ENCODE measurements at places on chromosomes 13 and 19.

DNA sequence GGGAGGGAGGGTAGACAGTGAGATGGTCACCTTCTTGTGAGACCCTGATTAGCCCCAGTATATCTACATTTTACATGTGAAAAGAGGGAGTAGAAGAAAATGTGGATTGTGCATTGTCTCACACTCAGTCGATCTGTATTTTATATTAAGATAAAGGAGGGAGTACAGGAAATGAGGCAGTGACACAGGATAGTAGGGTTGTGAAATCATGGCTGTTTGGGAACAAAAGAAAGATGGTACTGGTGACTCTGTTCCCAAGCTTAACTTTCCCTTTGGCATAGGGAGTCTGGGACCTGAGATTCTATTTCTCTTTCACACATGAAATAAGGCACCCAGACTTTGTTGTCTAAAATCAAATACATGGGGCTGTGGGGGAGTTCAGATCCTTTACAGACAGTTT lies 194.7 kb downstream of the ABCC4 start:
- peak; percentile 22 for DNase-seq

GRCh38 chr19:28905996-28906395 lies 307.0 kb downstream of the UQCRFS1 start:
- DNase-seq = peak; percentile 81

DNA sequence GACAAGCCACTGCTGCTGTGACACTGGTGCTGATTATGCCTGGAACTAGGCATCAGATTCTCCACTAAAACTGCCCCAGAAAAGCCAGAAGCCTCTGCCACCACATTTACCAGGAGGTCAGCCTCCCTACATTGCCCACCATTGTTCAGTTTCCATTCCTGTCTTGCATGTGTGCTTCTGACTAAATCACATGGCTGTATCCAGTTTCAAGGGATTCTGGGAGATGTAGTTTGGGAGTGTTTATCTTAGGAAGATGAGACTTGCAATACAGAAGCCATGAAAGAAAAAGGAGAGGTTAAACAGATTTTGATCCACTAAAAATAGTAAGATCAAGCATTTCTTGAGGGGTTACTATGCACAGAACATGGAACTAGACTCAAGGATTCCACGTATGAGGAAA lies 40.7 kb upstream of the SERPINE3 start:
- peak; percentile 19 for DNase-seq

- DNase-seq = no peak
Observed at GRCh38 chr19:2083174-2083854, 12.8 kb downstream of the MOB3A start.

DNA sequence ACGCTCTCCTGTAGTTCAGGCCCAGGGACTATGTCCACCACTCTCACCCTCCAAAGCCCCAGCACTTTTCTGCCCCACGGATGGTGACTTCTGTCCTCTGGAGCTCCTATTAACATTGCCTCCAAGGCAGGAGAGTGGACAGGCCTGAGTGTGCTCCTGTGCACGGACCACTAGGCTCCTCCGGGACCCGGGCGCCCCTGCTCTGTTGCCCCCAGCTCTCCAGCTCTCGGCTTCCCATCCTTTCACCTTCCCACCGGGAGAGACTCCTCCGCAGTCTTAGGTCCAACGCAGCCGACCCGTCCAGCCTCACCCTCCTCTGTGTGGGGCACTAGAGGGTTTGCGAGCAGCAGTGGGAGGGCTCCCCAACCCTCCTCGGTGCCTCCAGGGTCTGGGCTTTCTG lies 30.4 kb downstream of the CAPN12 start:
- no peak for DNase-seq

DNA sequence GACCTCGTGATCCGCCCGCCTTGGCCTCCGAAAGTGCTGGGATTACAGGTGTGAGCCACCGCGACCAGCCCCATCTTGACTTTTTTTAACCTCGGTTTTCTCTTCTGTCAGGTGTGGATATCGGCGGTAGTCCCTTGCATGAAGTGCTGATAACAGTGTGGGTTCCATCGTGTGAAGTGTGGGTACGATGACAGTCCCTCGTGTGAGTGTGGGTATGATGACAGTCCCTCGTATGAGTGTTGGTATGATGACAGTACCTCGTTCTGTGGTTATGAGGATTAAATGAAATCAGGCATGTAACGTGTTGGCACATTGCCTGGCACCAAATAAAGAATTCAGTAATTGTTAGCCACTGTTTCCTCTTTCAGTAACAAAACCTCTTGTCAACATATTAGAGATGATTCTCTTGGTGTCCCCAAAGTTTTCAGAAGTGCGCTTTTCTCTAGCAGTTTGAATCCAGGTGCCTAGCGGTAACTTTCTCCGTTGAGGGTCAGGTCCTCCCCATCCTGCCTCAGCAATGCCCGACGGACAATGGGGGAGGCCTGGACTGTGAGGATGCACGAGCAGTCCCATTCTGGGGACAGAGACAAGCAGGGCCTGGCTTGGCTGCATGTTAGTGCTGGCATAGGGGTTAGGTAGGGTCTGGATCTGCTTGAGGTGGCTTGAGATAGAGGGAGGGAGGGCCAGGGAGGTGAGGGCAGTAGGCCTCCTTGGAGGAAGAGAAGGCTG lies 15.3 kb downstream of the GATAD2A start:
- no peak for DNase-seq

DNA sequence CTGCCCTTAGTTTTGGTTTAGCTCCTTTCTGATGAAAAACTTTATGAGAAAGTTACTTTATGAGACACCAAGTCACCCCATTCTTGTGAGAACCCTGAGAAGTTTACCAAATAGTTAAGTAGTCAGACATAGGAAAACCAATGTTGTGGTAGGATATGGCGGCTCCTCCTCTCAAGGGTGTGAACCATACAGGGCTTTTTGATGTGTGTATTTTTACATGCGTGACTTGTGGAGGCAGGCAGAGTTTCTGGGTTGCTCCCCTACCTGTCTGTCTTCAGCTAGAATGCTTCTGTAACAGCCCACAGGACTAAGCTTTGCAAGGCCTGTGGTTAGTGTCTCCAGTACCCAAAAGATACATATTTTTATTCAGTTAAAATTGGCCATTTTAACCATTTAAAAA lies 18.3 kb downstream of the UBAC2 start:
- DNase-seq = no peak

DNA sequence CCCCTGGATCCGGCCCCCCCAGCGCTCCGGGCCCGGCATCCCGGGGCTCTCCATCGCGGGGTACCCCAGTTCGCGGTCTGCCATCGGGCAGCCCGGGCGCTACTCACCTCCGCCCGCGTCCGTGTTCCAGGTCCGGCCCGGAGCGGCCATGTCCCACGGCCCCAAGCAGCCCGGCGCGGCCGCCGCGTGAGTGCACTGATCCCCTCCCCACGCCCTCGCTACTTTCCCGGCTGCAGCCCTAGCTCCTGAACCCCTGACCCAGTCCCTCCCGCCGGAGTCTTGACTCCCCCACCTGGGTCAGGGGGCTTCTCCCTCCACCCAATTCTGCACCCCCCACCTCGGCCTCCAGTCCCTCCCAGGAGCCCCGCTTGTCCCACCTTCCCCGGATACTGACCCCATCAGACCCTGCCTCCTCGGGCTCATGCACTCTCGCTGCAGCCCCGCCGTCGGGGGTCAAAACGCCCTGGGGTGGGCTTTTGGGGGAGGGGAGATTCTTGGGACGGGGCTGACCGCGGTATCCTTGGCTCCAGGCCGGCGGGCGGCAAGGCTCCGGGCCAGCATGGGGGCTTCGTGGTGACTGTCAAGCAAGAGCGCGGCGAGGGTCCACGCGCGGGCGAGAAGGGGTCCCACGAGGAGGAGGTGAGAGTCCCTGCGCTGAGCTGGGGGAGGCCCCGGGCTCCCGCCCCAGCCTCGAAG lies 566 bp downstream of the HMG20B start:
- peak; percentile 42 for DNase-seq

- DNase-seq = peak; percentile 23
Observed at GRCh38 chr19:42455621-42456081, 12.9 kb upstream of the CXCL17 start.

DNA sequence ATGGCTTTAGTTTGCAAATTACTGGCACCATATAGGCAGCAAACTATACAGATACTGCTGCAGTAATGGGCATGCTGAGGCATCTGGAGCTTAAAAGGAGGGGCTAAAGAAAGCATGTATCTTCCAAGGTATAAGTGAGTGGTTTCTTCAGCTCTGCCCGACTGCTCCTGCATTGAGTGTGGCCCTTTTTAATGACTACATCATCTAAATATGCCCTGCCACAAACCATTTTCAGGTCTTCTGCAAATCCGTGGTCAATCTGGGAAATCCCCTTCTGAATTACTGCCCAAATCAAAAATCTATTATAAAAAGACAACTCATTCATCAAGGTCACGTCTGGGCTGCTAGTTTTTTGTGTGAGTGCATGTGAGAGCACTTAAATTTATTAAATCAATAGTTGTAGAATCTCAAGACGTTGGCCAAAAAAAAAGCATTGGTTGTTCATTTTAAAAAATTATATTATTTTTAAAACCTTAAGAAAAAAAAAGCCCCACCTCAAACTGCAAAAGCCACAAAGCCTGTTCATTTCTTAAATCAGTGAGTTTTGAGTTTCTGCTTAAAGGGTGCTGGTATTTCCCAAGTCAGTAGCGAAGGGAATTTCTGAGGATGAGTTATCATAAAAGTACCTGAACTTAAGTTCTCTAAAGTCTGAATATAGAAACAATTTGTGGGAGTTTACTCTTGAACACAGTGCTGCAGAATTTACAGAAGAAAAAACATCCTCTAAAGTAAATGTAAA lies 16.3 kb downstream of the LCP1 start:
- peak; percentile 71 for DNase-seq
